ENCODE measurements at places on chromosomes 5 and 9.
A peak's percentile ranks its signal among the peaks of the same experiment; 100 is the strongest.

DNA sequence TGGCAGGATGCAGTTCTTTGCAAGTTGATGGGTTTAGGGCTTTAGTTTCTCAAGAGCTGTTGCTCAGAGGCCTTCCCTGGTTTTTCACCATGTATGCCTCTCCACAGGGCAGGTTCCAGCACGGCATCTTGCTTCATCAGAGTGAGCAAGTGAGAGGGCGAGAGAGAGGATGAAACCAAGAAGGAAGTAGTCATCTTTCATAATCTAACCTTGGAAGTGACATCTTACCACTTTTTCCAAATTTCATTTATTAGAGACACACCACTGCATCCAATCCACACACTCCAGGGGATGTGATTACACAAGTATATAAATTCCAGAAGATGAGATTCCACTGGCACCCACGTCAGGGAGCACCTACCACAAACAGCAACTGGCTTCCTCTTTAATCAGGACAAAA is 294.4 kb downstream of the MARCHF11 start:
- no peak for DNase-seq

GRCh38 chr5:76175051-76175666 is 92.0 kb downstream of the SV2C start:
- DNase-seq, result peak; percentile 0

- DNase-seq, result no peak
Observed at GRCh38 chr5:154523709-154524108, 45.7 kb upstream of the HAND1 start.

GRCh38 chr5:118692811-118693342 is 295.5 kb downstream of the DTWD2 start:
- no peak for DNase-seq

- DNase-seq, result no peak
Observed at GRCh38 chr9:105686936-105687335, 7.4 kb upstream of the TMEM38B start.

DNA sequence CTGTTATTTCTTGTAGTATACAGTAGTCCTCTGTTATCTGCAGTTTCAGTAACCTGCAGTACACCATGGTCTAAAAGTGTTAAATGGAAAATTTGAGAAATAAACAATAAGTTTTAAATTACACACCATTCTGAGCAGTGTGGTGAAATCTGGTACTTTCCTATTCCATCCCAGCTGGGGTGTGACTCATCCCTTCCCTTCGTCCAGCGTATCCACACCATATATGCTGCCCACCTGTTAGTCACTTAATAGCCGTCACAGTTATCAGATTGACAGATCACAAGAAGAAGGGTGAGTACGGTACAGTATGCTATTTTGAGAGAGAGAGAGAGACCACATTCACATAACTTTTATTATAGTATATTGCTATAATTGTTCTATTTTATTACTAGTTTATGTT is 28.9 kb downstream of the FAM151B start:
- no peak for DNase-seq

DNA sequence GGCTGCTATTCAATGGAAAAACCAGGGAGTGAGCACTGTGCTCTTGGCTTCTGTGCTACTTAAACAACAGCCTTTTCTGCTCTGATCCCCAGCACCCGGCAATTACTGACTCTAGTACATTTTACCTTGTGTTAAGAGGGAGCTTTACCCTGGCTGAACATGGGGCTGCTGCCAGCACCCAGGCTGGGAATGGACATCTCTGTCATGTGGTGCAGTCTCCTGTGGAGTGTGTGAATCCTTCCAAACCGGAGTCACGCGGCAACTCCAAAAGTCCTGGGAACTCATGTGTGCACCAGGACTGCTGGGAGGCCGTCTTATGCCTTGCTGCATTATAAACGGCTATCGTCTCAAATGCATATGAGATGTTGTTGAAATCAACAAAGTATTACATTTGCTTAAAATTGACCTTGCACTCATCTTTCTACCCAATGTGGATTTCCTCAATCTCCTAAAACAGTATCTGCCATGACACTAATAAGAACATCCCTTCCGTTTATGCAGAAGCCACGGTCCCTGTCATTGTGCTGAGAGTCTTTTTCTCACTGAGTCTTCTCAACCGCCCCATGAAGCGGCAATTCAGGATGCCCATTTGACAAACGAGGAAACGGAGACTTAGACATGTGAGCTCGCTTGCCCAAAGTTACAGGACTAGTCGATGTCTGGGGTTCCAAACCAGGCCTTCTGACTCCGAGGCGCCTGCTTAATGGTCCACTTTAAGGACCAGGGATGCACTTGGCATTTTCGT is 884 bp upstream of the GSN start:
- DNase-seq, result no peak

- DNase-seq, result no peak
Observed at GRCh38 chr5:43192558-43193180, 644 bp downstream of the NIM1K start.

DNA sequence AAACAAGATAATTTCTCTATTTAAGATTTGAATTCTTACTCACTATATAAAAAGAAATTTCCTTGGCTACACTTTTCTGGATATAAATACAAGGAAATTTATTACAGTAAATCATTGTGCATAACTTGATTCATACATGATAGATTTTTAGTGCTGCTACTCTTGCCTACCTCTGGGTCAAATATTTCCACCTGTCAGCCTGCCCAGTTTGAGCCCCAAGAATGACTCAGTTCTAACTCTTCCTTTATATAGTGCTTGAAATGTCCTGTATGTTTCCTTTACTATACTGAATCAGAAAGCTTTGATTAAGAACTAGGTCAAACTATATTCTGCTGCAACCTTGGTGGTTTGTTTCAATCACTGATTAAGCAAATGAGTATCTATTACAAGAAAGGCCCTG is 147.4 kb upstream of the FTMT start:
- DNase-seq, result no peak

DNA sequence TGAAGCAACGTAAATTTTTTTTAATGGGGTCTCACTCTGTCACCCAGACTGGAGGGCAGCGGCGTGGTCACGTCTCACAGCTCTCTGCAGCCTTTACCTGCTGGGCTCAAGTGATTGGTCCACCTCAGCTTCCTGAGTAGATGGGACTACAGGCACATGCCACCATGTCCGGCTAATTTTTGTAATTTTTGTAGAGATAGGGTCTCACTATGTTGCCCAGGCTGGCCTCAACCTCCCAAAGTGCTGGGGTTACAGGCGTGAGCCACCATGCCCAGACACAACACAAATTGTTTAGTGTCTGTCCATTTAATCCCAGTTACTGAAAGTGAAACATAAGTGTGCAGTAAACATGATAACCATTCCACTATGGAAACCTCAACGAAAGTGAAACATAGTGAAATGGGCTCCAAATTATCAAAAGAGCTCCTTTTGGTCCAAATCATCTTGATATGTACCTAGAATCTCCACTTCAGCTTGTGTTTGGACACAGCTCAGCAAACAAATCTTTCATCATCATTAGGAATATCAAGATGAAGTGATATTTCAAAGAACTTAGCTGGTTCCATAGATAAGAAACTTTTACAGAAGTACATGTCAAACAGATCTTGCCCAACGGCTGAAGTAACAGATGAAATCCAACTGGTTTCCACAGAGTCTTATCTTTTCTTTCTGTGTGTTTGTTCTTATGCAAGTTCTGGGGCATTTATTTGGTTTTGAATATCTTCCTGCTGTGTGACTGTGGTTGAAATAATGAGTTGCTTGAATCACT is 41.2 kb upstream of the PLPP1 start:
- no peak for DNase-seq

- DNase-seq, result no peak
Observed at GRCh38 chr5:72956324-72957140, 691 bp downstream of the FCHO2 start.

DNA sequence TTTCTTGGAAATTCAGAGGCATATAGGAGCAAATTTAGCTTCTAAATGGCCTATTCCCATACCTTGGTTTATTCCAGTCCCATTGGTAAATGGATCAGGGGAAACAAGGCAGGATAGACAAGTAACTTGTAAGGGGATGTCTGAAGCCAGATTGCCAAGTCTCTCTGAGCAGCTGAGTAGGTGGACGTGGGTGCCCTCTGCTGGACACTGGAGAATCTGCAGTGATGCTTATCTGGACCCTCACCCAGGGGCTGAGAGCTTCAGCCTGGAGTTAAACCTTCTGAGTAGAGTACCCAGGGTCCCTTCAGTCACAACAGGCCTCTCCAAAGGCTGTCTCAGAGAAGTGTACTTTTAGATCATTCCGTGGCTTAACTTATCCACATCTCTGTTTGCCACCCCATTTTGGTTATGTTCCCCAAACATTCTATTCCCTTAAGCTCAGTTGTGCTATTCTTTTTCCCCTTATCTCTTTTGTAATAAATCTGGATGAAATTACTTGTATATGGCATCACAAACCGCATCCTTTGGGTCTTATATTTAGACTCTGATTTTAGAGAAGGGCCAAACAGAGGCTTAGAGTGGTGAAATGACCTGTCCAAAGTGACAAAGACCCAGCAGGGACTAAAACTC is 218.3 kb upstream of the GLRA1 start:
- DNase-seq, result peak; percentile 54

GRCh38 chr9:13552606-13553215 is 273.2 kb upstream of the MPDZ start:
- DNase-seq, result peak; percentile 94

DNA sequence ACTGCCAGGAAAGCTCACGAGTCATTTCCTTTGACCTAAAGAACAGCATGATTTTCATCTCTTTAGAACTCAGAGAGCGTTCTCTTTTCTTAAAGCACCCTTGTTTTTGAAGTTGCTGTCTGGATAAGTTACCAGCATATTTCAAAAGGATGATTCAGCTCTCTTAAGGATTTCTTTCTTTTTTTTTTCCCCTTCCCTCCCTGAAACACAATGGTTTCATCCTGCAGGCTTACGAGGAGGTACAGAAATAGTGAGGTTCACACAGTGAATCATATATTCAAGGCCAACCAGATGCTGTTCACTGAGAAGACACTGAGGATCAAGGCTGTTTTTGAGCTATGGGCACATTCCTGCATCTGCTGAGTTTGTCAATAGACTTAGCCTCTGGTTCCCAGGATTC is 257.2 kb downstream of the KIF4B start:
- no peak for DNase-seq

DNA sequence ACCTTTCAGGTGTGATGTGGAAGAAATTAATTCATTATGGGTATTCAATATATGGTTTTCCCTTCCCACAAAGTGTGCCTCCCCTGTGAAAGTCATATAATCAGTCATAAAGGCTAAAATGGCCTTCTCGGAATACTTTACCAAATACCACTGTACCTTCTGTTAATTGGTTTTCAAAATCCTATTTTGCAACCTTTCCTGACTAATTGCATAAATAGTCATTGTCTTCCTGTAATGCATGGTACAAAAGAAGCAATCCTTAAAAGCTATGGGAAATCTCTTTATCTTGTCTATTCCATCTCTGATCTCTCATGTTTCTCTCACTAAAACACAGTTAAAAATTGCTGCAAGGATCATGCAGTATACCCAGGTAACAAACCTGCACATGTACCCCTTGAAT is 44.3 kb upstream of the UGCG start:
- DNase-seq, result no peak

DNA sequence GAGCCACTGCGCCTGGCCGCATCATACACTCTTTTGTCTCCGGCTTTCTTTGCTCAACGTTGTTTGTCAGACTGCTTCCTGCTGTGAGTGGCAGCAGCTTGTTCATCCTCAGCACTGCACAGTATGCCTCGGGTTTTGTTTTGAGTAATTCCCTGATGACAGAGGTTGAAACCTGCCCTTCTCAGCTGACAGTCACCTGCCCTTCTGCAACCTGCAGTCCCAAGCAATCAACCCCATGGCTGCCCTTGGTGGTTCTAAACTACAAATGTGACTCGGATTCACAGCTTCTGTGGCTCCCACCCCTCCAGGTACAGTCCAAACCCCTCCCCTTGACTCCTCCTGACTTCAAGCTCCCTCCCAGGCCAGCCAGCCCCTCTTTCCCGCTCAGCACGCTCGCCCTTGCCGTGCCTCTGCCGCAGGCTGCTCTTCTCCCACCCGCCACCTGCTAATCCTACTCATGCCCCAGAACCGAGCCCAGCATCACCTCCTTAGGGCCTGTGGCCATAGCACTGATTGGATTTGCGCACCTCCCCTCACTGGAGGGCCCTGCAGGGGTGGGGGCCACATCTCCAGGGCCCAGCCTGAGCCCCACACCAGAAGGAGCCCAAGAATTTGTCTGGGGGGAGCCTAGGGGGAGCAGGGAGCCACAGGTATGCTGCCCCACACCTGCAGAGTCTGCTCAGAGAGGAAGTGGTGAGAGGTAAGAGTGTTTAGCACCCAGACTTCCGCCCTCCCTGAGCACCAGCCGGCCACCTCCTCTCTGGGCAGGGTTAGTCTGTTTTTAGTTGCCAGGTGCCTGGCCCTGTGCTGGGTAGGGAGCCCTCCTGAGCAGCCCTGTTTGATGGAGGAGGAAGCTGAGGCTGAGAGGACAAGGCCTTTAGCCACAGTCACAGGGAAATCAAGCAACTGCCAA is 10.1 kb downstream of the EEIG1 start:
- peak; percentile 77 for DNase-seq

GRCh38 chr5:170097934-170098333 is 7.8 kb upstream of the FOXI1 start:
- no peak for DNase-seq

GRCh38 chr9:72554221-72554641 is 32.8 kb downstream of the TMC1 start:
- DNase-seq, result no peak

DNA sequence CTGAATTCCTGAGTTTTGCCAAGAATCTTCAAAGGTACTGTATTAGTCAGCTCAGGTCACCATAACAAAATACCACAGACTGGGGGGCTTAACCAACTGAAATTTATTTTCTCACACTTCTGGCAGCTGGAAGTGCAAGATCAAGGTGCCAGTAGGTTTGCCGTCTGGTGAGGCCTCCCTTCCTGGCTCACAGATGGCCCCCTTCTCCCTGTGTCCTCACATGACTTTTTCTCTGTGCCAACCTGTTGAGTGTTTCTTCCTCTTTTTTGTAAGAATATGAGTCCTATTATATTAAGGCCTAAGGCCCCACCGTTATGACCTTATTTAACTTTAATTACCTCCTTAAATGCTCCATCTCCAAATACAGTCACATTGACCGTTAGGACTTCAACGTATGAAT is 156.1 kb upstream of the KIF2A start:
- DNase-seq, result no peak
